Stimulated activated CD8-positive, alpha-beta memory T cell treated with anti-CD3 and anti-CD28 coated beads, Interleukin-12 subunit alpha, Interleukin-12 subunit beta, amount 100 ng/mL, for 4 hours (primary cell): ENCODE measurements at places on chromosomes 12 and 14.

DNA sequence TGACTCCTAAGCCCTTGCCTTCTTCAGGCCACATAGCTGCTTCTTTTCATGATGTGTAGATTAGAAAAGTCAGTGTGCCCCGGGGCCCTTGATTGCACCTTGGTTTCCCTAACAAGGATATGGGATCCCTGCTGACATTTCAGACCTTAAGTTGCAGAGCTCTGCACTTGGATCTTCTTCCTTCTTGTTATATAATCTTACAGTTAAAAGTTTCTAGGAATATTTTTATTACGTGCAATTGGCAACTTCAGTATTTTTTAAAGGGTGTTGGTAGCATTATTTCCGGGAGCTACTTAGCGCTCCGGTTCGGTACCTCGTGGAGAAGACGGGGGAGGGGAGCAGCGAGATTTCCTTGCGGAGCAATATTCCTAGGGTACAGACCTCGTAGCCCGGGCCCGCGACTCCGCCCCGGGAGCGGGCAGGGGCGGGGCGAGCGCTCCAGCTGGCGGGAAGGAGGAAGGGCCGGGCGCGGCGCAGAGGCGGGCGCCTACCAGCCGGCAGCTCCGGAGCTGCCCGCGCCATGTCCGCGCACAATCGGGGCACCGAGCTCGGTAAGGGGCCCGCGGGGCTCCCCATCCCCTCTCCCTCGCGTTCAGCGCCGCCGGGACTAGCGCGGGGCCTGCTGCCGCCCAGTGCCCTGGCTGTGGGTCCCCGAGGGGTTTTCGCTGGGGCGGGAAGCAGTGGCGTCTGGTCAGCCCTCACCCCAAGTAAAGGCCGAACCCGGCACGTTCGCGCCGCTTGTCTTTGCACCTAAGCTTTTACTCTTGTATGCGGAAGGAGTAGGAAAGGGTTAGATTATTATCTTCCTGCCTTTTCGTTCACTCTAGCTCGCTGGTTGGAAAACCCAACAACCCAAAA lies at the start of gene DERA:
DERA (plus strand) TSS at position 469 of the 858 bp plus-strand sequence; CDS start at position 521, 52 bp downstream.
- DNase-seq: peak; percentile 41

GRCh38 chr14:101456246-101457175 lies 104.8 kb upstream of the DIO3 start:
- DNase-seq: no peak

- no peak for DNase-seq
These were observed 465.3 kb upstream of the TBX3 start for GRCh38 chr12:115149279-115149678.

DNA sequence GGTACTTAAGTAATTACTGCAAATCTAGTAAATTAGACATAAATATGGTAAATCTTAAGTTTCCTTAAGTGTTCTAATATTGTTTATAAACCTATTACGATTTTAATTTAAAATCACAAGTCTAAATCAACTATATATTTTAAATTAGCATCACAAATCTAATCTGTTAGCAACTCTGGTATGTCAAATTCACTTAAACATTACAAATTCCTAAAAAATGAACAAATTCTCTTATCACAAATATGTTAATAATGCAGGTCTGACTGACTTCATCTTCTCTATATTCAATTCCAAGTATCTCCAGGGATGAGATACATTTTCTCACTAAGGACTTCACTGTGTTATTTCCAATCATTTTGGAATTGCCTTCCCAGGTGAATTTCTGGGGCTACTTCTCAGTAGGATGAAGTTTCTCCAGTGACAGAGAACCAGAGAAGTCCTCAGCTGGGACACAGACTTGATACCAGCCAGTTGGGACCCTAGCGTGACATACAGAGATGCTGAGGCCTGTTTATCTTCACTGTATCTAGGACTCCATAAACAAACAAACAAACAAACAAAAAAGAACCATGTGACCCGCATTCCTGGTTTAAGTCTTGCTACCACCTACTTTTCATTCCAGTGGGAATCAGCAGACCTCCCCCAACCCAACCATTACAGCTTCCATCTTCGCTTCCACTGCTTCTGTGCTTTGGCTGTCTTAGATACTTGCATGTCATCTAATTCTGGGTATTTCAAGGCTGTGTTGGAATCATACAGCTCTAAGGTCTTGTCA lies 21.8 kb downstream of the CFAP251 start:
- DNase-seq: no peak

- no peak for DNase-seq
These were observed 45.4 kb upstream of the USP15 start for GRCh38 chr12:62214846-62215245.

- DNase-seq: no peak
These were observed 49.3 kb downstream of the ACTN1 start for GRCh38 chr14:68929623-68930307.

DNA sequence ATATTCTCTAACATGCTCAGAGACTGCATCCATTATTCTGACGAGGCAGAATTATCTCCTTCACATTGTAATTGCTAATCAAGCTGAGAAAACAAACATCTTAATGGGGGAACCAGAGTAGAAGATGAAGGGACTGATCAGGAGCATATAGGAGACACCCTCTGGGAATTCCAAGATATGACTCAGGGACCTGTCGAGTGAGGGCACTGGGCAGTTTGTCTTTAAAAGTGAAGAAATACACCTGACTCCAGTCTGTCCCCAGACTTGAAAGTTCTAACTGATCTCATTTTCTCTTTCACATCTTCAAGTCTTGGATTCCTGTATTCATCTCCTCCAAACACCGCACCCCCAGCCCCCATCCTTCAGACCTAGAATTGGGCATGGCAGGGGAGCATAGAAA lies 226.9 kb upstream of the PLXNC1 start:
- DNase-seq: no peak

DNA sequence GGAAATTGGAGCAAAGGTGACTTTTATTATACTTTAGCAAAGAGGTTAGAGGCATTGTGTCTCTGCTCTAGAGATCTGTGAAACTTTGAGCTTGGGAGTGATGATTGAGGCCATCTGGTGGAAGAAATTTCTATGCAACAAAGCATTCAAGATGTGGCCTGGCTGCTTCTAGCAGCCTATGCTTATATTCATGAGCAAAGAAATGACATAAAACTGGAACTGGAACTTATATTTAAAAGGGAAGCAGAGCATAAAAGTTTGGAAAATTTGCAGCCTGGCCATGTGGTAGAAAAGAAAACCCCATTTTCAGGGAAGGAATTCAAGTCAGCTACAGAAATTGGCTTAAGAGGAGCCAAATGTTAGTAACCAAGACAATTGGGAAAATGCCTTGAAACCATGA lies 70.4 kb downstream of the SDR9C7 start:
- no peak for DNase-seq

DNA sequence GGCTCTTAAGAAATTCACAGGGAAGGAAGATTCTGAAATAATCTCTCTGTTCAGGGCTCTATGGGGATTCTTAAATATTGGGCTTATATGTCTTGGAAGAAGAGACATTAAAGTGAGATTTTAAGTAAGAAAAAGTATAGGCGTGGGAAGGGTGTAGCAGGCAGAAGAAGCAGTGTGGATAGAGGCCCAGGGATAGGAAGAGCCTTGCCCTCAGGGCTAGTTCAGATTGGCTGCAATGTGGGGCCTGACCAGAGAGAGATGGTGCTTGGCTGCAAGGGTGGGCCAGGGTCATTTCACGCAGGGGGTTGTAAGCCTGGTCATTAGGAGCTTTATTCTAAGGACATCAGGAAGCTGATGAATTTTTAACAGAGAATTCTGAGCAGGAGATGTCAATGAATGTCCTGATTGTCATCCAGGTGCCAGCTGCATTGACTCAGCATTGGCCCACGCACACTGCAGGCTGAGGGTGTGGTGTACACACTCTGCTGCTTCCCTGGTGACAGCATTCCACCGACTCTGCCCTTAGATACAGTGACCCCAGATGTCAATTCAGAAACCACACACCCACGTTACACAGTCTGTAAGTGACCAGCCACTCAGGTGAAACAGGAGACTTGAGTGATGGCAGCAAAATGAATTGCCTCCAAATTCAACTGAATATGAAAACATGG lies 582.5 kb downstream of the NRXN3 start:
- DNase-seq: no peak

- no peak for DNase-seq
These were observed 25.1 kb downstream of the TEP1 start for GRCh38 chr14:20388159-20388558.

DNA sequence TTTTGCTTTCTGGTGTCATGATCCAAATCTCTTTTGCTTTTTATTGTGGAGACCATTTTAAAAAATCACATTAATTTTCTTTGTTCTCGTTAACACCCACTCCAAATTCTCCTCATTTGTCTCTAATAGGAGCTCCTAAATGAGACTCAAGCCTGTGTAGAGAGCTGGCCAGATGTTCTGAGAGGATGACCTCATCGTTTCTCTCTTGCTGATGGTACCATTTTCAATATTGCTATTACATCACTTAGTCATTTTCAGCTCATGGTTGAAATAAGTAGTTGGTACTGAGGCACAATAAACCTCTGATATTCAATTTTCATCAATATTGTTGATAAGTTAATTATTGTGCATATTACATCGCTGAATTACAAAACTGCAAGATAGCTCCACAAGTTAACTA lies 31.5 kb downstream of the SPTB start:
- DNase-seq: no peak

- no peak for DNase-seq
These were observed 244.2 kb upstream of the OR4E1 start for GRCh38 chr14:21917699-21918436.

DNA sequence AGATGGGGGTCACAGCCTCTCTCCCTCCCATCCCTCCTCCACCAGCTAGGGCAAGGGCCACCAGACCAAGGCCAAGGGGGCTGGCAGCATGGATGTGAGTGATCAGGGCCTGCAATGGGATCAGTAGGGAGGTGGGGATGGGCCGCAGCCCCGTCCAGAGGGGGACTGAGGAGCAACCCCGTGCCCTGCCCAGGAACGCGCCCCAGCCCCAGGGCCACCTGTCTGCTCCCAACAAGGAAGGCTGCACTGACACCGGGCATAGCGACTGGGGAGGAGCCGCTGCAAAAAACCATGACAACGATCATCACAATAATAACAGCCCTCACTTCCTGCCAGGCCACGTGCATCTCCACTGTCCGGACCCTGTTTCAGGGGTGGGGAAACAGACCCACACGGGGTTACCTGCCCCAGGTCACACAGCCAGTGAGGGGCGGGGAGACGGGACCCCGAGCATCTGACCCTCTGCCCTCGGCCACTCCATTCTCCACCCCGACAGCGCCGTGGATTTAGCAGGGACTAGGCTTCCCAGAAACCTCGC lies 24.3 kb downstream of the NCOR2 start:
- no peak for DNase-seq

- DNase-seq: no peak
These were observed 11.1 kb downstream of the BCL11B start for GRCh38 chr14:99260587-99261551.

GRCh38 chr14:77199590-77199989 lies 18.0 kb downstream of the TMEM63C start:
- no peak for DNase-seq

GRCh38 chr12:94621662-94622359 lies 28.5 kb downstream of the TMCC3 start:
- DNase-seq: no peak

- DNase-seq: peak; percentile 5
These were observed 68.2 kb upstream of the ETV6 start for GRCh38 chr12:11581179-11581755.

DNA sequence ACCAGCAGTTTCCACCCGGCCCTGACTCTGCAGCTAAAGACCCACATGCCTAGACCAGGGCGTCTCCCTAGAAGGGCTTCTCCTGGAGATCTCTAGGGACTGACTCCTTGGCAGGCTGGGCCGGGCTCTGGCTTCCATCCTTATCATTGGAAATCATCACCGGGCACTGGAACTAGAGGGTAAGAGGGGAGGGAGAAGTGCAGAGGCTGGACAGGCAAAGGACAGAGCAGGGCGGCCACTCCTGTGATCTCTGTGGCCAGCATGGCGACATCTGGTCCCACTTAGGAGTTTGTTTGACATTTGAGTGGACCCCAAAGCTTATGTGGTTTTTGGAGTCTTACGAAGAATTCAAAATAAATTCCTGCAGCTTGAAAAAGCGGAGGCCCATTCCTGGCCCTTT lies 7.1 kb downstream of the LTBP2 start:
- no peak for DNase-seq

DNA sequence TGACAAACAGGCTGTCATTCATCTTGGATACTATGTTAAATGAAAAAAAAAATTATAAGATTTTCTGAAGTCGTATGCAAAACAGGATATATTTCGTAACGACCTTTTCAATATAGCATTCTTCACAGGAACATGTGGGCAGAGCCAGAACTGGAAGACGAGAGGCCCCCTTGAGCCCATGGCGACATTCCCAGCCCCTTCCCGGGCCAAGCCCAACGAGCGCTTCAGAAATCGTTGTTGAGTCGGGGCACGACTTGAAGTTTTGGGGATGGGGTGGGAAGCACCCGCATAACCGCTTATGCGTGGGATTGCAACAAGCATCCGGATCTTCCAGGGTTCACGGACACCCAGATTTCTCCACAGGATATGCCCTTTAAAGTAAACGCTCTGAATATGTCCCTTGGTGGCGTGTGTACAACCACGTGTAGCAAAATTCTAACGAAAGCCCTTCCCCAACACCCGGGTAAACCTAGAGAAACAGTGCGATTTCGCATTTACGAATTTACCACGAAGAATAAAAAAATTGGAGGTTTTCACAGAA lies 736 bp downstream of the C14orf39 start:
- DNase-seq: no peak

DNA sequence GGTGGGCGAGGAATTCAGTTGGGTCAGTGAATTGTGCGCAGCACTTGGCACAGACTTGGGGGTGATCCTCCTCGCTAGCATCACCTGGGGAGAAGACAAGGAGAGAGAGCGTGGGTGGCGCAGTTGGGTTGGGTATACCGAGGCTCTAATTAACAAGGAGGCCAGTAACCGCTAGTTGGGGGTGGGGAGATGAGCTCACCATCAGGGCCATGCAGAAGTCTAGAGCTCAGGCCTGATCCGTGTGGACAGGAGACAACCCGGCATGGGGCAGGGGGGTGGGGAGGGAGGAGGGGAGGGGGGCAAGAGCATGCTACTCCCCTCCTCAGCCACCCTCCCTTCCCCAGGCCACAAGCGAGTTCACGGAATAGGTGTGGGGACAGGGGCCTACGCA lies 580 bp downstream of the SALL2 start:
- DNase-seq: no peak

- DNase-seq: no peak
These were observed 49.4 kb downstream of the TMTC1 start for GRCh38 chr12:29734305-29734704.

- peak; percentile 49 for DNase-seq
These were observed 24.1 kb upstream of the BCDIN3D start for GRCh38 chr12:49866859-49867569.

DNA sequence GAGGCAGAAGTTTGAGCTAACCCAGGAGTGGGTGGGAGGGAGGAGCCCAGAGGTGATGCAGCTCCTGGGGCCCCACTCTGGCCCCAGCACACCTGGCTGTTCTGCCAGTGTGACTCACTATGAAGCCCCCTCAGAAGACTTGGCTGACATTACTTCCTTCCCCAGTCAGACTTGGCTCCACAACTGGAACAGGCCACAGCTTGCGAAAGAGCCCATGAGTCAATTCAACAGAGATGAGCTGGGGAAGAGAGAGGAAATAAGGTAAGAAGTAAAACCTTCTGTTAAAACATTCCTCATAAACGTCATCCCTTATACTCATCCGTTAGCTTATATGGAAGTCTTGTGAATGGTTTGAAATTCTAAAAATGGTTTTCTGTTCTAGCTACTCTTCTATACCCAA lies 245.9 kb downstream of the ADAMTS20 start:
- DNase-seq: no peak

- no peak for DNase-seq
These were observed 234.5 kb downstream of the IPO8 start for GRCh38 chr12:30461026-30461615.
